Motor neuron (in vitro differentiated cells): ENCODE measurements at places on chromosomes 11 and 22.

DNA sequence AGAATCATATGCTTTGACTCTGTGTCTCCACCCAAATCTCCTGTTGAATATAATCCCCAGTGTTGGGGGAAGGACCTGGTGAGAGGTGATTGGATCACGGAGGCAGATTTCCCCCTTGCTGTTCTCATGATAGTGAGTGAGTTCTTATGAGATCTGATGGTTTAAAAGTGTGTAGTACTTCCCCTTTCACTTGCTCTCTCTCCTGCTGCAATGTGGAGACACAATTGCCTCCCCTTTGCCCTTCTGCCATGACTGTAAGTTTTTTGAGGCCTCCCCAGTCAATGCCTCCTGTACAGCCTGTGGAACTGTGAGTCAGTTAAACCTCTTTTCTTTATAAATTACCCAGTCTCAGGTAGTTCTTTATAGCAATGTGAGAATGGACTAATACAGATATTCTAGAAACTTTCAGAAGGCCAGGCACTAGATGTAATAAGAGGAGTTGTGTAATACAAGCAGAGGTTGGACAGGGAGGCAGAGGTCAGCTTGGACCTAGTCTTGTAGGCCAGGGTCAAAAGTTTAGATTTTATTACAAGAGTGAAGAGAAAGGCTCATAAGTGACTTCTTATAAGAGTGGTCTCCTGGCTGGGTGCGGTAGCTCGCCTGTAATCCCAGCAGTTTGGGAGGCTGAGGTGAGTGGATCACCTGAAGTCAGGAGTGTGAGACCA is 9.3 kb upstream of the SERPING1 start:
- no peak for ATAC-seq

GRCh38 chr11:26048271-26048670 is 283.7 kb upstream of the ANO3 start:
- no peak for ATAC-seq

GRCh38 chr11:111846636-111847035 is 24.7 kb downstream of the ALG9 start:
- peak; percentile 34 for ATAC-seq

- no peak for ATAC-seq
These were observed 13.0 kb downstream of the RTN4RL2 start for GRCh38 chr11:57473285-57473841.

- peak; percentile 99 for ATAC-seq
These were observed 428.4 kb downstream of the MN1 start for GRCh38 chr22:27372969-27373670.

- no peak for ATAC-seq
These were observed 15.5 kb upstream of the MAPK11 start for GRCh38 chr22:50285568-50286229.

DNA sequence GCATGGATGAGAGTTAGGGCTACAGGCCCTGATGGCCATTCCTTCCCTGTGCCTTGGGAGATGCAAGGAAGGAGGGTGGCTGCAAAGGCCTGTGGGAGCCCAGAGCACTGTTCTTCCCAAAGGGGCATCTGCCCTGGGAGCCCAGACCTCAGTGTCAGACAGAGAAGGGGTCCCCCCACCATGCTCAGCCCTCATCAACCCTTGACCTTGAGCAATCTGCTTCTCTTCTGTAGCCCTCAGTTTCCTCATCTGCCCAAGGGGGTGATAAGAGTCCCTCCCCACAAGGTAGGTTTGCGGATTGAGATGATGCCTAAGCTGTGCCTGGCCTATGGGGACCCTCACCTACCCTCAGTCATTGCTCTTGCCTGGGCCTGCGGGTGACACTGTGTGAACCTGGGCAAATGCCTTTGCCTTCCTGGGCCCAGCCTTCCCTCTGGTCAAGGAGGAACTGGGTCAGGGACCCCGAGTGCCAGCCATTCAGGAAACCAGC is 47.5 kb downstream of the IGLL5 start:
- ATAC-seq: no peak

GRCh38 chr11:66181632-66182315 is 86.7 kb upstream of the RAB1B start:
- no peak for ATAC-seq

- no peak for ATAC-seq
These were observed 68.6 kb downstream of the KCNQ1 start for GRCh38 chr11:2513441-2513840.

DNA sequence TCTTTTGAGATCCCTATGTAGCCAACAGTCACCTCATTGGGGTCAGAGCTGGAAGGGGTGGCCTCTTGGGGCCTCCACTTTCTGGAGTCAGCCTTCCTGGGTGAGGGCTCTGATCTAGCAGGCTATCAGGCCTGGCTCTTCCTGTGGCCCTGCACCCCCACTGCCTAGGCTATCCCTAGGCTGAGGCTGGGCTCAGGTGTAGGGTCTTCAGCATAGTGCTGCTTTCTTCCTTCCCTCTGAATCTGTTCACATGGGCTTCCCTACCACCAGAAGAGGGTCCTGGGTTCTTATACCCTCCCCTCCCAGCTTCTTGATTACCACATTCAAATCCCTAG is 456 bp upstream of the SPI1 start:
- no peak for ATAC-seq

DNA sequence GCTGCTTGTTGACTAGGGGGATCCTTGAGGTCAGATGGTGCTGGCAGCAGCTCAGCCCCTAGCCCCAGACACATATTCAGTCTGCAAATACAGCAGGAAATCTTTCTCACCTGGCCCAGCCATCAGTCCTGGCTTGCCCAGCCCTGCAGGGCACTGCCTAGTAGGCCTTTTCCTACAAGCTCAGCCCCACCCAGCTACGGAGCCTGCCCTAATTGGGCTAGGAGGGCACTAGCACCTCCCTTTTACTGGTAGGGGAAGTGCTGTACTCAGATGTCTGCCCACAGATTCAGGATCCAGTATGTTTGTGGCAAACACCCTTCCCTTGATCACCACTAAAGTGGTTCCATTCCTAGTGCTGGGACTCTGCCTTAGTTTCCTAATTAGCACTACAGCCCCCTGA is 257.1 kb upstream of the CADM1 start:
- ATAC-seq: no peak

- ATAC-seq: no peak
These were observed 2.9 kb downstream of the MIOX start for GRCh38 chr22:50489363-50490243.

- ATAC-seq: no peak
These were observed 5.2 kb upstream of the PRR33 start for GRCh38 chr11:1896923-1897322.

GRCh38 chr11:128599729-128600128 is 12.4 kb upstream of the ETS1 start:
- no peak for ATAC-seq

DNA sequence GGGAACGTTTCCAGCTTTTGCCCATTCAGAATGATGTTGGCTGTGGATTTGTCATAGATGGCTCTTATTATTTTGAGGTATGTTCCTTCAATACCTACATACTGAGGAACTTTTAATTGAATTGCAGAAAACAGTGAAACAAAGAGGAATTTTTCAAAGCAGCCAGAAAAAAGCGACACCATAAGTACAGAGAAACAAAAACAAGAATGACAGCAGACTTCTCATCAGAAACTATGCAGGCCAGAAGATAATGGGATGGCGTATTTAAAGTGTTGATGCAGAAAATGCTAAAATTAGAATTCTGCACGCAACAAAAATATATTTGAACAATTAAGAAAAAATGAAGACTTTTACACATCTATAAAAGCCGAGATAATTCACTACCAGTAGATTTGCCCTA is 95.4 kb upstream of the TIMP3 start:
- ATAC-seq: no peak

DNA sequence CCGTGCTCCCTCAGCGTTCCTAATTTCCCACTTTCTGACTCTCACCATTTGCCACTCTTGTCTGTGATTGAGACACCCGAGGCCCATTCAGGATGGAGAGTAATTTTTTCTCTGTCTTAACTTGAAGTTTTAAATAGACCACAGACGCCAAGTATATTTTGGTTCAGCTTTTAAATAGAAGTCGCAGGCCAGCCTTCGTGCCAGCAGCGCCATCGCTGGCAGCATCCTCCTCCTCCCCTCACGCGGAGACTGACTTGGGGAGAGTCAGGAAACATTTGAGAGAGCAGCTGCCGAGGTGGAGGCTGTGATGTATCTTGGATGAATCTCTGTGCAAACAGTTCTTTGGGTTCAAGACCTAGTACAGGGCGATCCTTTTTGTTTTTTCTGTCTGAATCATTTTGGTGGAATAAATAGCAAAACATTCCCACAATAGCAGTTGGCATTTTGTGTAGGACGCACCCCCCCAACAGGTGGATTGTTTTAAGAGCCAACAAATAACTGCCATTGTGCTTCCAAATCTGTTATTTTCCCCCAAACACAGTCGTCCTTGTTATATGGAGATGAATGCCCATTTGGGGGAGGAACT is 889 bp upstream of the DMC1 start:
- ATAC-seq: peak; percentile 11

DNA sequence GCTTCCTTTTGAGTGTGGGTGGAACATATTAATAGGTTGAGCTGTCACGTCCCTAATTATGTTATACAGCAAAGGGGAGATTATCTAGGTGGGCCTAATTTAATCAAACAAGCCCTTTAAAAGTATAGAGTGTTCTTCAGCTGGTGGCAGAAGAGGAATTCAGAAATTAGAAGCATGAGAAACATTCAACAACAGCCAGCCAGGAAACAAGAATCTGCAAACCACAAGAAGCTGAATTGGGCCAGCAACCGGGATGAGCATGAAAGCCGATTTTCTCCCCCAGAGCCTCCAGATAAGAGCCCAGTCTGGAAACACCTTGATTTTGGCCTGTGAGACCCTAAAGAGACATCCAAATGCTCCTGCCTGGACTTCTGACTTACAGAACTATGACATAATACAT is 105.8 kb upstream of the LDLRAD3 start:
- ATAC-seq: no peak

GRCh38 chr11:121104312-121104762 is 3.3 kb downstream of the TECTA start:
- no peak for ATAC-seq

GRCh38 chr11:121649798-121650197 is 197.0 kb upstream of the SORL1-AS1 start:
- no peak for ATAC-seq

- peak; percentile 90 for ATAC-seq
These were observed 89.2 kb downstream of the GRAMD1B start for GRCh38 chr11:123519055-123519796.

- ATAC-seq: no peak
These were observed 4.3 kb downstream of the VPREB1 start for GRCh38 chr22:22248878-22249277.

- no peak for ATAC-seq
These were observed 53.8 kb downstream of the KIAA1671 start for GRCh38 chr22:25006354-25006753.

- no peak for ATAC-seq
These were observed 28.5 kb downstream of the DSCAML1 start for GRCh38 chr11:117768506-117768905.

DNA sequence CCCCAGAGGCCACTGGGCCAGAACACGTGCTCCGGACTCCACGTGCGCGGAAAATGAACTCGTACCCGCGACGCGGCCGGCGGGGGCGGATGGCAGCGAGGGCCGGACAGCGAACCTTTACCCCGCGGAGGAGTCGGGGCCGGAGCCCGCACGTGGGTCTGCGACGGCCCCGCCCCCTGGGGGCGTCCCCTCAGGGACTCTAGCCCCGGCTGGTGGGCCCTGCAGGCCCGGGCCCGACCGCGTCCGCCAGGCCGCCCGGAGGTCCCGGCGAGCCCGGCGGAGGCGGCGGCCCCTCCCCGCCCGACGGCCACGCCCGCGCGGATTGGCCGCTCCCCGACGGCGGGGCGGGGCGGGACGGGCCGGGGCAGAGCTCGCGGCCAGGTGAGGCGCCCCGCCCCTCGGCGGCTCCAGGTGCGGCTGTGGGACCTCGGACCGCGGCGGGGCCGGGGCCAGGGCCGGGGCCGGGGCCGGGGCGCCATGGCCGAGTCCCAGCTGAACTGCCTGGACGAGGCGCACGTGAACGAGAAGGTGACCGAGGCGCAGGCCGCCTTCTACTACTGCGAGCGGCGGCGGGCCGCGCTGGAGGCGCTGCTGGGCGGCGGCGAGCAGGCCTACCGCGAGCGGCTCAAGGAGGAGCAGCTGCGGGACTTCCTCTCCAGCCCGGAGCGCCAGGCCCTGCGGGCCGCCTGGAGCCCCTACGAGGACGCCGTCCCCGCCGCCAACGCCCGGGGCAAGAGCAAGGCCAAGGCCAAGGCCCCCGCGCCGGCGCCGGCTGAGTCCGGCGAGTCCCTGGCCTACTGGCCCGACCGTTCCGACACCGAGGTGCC is at the start of gene FAM83F:
FAM83F (plus strand) TSS at position 389 of the 827 bp plus-strand sequence; CDS start at position 478, 89 bp downstream.
- ATAC-seq: peak; percentile 54

- ATAC-seq: no peak
These were observed 614 bp downstream of the ANO3 start for GRCh38 chr11:26332572-26332915.

DNA sequence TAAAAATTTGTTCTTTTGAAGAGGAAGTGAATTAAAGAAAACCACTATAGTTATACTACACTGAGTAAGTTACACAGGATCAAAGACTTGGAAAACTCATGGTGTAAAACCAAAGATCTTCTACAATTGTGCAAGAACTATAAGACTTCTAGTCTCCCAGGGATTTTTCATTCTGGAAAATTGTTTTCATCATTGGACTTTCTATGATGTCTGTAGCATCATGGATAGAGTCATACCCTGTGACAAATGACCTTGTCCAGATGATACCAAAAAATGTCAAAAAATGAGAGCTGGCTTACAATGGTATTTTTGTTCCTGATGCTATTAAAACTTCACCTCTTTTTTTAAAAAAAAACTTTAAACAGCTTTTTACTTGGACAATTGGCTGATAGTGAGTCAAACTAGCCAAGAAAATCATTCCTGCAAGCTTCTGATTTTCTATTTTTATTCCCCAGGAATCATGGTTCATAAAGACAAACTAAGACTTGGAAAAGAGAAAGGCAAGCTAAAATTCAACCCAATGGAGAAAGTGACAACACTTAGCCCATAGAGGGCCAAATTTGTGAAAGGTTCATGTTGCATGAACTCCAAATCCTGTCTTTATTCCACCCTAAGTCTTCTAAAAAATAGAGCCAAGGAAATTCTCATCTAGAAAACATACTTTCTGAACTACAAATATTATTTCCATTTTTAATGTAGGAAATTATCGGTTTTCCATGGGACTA is 30.7 kb downstream of the ME3 start:
- no peak for ATAC-seq

GRCh38 chr11:12556788-12557384 is 117.3 kb upstream of the TEAD1 start:
- peak; percentile 90 for ATAC-seq

DNA sequence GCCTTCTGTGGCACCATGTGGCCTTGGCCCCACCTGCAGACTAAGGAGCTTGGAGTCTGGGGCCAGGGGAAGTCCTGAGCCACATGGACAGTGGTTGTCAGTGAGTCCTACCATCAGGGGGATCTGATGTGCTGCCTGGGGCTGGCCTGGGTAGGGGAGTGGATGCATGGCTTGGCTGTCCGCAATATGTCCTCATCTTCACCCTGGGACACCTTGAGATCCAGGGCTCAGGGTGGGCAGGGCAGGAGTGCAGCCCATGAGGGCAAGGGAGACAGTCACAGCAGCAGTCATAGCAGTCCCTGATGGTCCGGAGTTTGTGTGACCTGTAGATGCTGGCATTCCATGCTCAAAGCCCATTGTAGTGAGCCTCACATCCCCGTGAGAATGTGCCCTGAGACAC is 256.8 kb upstream of the B3GAT1 start:
- no peak for ATAC-seq

- no peak for ATAC-seq
These were observed 1.7 kb downstream of the TIMP3 start for GRCh38 chr22:32803020-32803737.
